Stimulated activated CD4-positive, alpha-beta T cell treated with anti-CD3 and anti-CD28 coated beads, Interleukin-1b, Interleukin-23, amount 100 ng/mL, for 4 hours (primary cell): ENCODE measurements at places on chromosomes 13 and 19.

- no peak for DNase-seq
Measured at GRCh38 chr19:2266183-2266993, 10.2 kb upstream of the JSRP1 start.

DNA sequence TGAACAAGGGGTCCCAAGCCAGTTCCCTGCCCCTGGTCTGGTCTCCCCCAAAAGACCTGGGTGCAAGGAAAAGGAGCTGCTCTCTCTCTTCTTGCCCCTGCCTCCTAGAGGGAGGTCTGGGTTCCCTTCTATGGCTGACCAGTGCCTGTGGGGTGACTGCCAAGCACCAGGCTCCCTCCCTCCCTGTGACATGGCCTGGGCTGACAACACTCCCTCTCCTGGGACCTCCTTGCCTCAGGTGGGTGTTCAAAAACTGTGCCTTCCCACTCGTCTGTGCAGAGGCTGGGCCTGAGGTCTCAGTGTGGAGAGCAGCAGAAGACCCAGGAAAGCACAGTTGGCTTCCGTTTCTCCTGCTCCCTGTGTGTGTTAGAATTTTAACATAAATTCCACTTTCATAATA, 4.7 kb downstream of the ZNF446 start:
- no peak for DNase-seq

DNA sequence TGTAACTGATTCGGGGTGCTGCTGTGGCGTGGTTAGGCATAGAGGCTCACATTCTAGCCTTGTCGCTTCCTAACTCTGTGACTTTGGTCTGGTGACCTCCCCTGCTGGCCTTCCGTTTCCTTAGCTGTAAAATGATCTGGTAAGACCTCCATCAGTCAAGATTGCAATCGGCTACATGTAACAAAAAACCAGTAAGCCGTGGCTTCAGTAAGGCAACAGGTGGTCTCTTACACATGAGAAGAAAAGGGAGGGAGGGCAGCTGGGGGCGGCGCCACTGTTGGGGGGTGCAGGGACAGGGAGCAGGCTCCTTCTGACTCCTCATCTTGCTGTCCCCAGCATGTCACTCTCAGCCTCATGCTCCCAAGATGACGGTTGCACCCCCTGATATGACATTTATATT, 148.0 kb downstream of the SIPA1L3 start:
- no peak for DNase-seq

DNA sequence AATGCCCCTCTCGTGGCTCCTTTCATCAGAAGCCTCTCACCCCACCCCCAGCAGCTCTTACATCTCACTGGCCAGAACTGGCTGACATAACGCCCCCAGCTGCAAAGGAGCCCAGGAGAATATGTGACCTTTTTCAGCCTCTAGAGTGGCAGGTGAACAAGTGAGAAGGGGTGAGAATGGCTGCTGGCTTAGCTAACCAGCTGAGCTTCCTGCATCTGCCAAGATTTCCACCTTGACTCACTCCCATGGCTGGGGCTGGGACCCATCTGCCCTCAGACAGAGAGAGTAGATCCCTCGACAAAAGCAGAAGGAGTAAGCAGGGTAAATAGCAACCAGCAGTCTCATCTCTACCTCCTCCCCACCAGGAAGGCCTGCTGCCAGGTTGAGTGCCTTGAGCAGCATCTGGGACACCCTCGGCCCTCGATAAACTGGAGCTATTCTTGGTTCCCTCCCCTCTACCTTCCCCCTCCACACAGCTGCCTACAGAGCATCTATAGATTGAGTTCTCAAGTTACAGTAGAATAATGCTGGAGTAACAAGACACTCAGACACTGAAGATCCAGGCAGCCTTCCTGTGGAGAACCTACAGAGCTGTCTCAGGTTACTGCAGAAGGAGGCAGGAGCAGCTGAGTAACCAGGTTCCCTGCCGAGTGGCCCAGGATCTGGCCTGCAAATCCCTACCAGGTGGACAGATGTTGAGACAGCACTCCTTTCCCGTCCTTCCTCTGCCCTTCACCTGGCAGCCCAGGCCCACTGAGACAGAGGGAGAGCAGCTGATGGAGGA, 15.5 kb downstream of the KASH5 start:
- DNase-seq, result no peak

DNA sequence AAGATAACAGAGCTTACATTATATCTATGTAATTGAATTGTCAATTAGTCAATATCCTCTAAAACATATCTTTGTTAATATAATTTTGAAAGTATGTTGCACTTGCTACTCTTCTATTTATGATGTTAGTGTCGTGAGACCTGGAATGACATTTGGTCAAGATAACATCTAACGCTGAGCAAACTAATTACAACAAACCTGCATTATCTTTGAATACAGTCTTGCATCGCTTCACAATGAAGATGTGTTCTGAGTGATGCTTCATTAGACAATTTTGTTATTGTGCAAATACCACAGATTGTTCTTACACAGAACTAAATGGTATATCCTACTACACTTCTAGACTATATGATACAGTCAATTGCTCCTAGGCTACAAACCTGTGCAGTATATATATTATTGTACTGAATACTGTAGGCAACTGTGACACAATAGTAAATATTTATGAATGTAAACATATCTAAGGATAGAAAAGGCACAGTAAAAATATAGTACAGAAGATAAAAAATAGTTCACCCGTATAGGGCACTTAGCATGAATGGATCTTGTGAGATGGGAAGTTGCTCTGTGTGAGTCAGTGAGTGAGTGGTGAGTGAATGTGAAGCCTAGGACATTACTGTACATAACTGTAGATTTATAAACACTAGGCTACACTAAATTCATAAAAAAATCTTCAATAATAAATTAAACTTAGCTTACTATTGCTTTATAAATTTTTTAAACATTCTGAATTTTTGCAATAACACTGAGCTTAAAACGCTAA, 1773.8 kb downstream of the PCDH9 start:
- no peak for DNase-seq

DNA sequence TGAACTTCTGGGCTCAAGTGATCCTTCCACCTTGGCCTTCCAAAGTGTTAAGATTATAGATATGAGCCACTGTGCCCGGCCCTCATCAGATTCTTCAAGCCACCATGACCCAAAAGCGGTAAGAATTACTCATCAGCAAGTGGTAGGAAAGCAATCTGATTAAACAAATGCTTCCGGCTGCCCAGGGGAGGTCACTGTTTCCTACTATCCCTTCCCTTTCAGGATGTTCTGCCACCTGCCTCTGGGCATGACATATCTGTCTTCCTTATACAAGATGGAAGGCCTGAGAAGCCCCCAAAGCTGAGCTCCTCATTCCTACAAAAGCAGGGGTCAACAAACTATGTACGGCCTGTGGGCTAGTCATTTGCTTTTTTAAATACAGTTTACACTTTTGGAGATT, 7.0 kb downstream of the ABHD8 start:
- no peak for DNase-seq

- DNase-seq, result no peak
Measured at GRCh38 chr19:2424686-2425621, 2.4 kb downstream of the TIMM13 start.

DNA sequence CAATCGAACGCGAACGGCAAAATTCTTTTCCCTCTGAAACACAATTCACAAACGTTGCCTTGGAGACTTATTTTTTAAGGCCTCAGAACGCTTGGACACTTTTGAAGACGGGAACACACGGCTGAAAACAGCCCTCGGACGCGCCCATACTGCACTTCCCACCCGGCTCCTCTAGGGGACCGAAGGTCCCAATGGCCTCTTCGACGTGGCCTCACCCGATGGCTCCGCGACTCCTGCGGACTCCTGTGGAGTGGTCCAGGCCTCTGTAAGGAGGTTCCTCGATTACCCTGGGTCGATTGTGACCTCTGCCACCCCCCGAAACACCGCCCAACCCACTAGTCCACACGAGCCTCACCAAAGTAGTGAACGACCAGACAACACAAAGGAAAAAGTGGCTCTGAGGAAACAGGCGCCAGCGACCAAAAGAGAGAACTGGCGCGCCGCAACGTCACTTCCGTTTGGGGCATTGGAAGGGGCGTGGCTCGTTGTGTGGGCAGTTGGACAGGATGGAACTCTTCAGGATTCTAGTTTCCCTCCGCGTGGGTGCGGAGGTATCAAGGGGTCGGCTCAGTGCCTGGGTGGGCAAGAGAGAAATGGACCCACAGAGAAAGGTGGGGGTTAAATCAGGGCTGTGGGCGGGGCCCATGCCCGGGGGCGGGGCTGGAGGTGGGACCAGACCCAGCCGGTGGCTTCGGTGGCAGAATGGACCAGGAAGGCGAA, at the start of gene ZNF560:
TSS of gene ZNF560 (minus strand) at position 434 of the 720 bp plus-strand sequence. CDS start 23,303 bp downstream, outside the sequence.
- DNase-seq, result no peak

GRCh38 chr13:92433963-92434362, 792.6 kb upstream of the GPC6 start:
- no peak for DNase-seq

DNA sequence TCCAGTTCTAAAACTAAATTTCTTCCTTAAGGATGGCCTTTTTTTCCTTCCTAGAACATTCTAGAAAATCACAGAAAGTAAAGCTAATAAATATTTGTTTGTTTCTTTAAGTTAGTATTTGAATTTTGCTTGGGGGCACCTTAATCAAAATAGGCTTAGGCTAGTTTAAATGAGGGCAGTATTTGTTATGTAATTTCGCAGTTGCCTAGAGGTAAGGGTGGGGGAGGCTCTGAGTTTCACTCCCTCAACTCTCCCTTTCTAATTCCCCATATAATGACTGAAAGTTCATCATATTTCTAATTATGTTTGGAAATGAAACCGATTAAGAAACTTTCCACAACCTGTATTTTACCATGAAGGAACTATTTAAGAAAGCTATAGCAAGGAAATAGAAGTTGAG, 40.6 kb downstream of the PCDH17 start:
- DNase-seq, result no peak
